ENCODE measurements at places on chromosomes 1 and 21.
A peak's percentile ranks its signal among the peaks of the same experiment; 100 is the strongest.

DNA sequence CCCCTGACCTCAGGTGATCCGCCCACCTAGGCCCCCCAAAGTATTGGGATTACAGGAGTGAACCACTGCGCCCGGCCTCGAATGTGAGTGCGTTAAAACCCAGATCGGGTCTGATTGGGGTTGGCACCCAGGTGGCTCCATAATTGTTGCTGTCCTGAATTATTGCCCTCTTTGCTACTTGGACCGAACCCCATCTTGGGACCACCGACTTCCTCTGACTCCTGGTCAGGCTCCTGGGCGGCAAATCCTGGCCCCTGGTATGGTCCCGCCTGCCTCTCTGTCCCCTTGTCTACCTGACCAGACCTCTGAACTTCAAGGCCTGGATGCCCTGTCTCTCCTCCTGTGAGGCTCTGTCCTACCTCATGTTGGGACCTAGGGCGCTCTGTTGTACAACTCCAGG lies 32.8 kb downstream of the L1TD1 start:
- no peak for DNase-seq

DNA sequence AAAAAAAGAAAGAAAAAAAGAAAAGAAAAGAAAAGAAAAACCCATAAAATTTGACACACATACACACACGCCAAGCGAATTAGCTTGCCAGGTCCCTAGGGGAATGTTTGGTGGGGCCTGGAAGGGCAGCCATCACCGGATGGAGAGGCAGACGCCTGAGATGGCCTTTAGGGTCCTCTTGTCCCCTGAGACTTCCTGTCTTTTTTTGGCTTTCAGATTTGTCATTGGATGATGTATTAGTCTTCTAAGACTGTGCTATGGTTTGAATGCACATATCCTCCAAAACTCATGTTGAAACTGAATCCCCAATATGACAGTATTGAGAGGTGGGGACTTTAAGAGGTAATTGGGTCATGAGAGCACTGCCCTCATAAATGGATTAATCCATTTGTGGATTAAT lies 211.8 kb downstream of the TOMM20 start:
- no peak for DNase-seq

GRCh38 chr1:182240085-182240484 lies 151.5 kb downstream of the GLUL start:
- no peak for DNase-seq

DNA sequence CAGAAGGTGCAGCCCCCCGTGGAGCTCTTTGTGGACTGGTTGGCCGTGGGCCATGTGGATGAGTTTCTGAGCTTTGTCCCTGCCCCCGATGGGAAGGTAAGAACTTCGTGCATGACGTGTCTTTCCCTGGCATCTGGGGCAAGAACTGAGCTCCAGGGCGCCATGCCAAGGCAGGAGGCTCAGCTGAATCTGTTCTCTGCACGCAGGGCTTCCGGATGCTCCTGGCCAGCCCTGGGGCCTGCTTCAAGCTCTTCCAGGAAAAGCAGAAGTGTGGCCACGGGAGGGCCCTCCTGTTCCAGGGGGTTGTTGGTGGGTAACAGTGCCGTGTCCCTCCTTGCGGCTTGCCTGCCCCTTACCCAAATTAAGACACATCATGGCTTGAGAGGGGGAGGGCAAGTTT lies 27.7 kb downstream of the PADI3 start:
- DNase-seq: peak; percentile 42

- no peak for DNase-seq
Observed at GRCh38 chr1:201403359-201403758, 4.2 kb upstream of the LAD1 start.

GRCh38 chr1:165641231-165641987 lies 10.4 kb downstream of the MGST3 start:
- no peak for DNase-seq

DNA sequence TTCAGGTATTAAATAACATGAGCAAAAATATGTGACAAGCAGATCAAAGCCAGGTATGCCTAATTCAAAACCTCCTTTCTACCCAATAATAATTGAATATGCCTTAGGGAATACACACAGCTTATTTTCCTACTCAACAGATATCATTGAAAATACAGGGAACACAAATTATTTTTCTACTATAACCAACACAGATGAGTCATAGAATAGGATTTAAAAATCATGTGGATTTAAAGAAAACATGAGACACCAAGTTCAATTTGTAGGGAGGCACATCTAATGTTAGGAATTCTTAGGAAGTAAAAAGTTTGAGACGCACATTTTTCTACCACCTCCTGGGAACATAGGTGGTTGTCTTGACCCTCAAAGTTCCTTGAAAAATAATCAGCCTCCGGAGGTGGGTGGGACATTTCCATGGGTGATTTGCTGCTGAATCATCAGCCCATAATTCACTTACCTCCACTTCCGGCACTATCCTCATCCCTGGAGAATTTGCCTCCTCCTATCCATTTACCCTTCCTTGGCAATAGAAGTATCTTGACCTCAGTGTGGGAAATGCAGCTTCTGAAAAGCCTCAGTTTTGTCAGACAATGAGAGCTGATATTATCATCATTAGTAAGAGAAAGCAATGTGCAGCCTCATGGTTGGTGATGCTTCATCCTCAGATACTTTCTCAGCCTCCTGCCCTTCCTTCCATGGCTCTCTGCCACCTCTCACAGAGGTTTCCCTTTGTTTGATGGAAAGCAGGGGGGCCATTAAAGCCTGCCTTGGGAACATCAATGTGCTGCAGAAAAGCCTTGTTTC lies 33.5 kb upstream of the RGS4 start:
- DNase-seq: no peak

DNA sequence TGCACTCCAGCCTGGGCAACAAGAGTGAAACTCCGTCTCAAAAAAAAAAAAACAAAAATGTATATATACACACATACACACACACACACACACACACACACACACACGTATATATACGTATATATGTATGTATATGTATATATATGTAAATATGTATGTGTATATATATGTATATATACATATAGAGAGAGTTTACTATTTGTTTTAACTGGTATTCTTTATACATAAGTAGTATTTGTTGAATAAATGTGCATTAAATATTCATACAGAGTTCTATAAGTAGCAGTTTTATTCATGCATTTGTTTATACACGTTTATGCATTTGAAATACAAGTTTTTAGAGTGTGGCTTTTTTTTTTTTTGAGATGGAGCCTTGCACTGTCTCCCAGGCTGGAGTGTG lies 113.6 kb downstream of the ZMYM4 start:
- DNase-seq: no peak

DNA sequence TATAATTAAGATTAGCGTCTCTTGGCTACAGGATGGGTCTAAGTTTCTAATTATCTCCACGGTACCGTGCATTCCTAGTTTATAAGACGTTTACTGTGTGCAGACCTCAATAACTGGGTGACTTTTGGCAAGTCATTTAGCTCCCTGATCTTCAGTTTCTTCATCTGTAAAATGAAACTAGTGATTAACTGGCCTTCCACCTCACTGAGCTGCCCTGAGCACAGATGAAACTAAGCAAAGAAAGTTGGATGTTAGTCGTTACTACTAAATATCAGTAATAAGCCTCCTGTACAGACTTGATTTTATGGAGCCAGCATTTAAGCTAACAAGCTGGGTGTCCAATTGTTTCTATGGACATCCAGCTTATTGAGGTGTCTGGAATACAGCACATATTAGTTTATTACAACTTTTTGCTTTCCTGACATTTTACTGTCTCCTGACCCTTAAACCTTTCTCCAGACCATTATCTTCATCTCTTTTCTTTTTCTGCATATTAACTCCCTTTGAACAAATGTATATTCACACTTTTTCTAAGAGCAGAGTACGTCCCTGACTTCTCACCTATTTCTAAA lies 1.1 kb downstream of the CR2 start:
- DNase-seq: no peak

DNA sequence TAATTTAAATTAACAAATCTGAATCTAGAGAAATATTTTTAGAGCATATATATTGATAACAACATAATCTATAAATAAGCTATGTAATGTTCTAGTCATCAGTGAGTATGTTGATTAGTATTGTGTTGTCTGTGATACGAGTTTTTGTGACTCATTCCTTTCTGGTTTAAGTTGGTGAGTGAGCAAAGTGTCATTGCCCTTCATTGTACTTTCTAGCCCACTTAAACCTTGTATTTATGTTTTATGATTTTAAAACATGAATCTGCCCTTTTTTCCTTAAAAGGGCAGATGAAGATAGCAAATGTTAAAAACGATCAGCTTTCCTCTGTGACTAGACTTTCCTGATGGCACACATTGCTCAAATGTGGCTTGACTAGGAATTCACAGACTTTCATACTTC lies 38.5 kb downstream of the MACO1 start:
- DNase-seq: no peak

DNA sequence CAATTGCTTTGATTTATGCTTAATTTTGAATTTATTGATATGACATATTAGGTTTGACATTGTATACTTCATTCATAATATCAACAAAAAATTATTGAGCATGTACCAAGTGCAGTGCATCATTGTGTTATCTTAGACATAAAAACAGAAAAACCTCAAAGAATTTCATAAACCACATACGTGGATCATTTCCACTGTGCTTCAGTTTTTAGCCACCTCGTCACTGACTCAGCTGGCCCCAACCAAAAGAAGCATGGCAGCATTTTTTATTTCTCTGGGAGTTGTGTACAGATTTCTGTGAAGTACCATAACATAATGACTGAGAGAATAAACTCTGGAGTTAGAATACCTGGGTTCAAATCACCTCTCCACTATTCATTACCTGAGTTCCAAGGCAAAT lies 95.6 kb upstream of the C1orf87 start:
- DNase-seq: no peak

- no peak for DNase-seq
Observed at GRCh38 chr1:54569339-54569738, 21.3 kb downstream of the ACOT11 start.

- peak; percentile 67 for DNase-seq
Observed at GRCh38 chr1:180027949-180028445, 73.4 kb downstream of the CEP350 start.

DNA sequence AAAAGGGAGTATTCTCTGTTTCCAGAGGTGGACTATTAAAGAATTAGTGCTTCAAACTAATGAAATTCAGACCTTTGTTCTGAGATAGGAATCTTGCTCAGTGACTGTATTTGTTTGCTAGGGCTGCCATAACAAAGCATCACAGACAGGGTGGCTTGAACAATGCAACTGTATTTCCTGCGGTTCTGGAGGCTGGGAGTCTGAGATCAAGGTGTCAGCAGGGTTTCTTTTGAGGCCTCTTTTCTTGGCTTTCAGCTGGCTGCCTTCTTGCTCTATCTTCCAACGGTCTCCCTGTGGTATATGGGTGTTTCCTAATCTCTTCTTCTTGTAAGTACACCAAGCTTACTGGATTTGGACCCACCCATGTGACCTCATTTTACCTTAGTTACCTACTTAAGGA lies 264.6 kb upstream of the PROX1 start:
- DNase-seq: no peak

- no peak for DNase-seq
Observed at GRCh38 chr1:215290018-215290417, 207.5 kb downstream of the KCNK2 start.

- DNase-seq: no peak
Observed at GRCh38 chr21:32768530-32768929, 3.0 kb downstream of the PAXBP1 start.

DNA sequence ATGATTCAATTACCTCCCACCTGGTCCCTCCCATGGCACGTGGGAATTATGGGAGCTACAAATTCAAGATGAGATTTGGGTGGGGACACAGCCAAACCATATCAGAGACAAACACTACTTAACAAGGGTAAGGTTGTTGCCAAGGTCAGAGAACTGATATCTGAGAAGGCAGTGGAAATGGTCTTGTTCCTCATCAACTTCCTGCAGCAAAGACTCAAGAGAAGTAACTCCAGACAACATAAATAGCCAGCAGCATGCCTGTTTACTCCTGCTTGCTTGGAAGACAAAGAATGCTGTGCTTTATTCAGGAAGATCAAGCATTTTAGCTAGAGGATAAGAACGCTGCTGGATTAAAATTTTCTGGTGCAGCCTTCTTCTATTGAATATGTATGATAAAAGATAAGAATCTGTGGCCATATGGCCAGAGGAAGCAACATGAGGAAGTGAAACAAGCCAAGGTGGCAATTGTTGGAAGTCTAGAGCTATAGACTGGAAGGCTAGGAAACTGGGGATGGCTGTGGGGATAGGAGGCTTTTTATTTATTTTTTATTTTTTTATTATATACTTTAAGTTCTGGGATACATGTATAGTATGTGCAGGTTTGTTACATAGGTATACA lies 36.4 kb downstream of the DDAH1 start:
- DNase-seq: peak; percentile 55

- DNase-seq: peak; percentile 94
Observed at GRCh38 chr1:161499099-161500039, 5.9 kb upstream of the FCGR2A start.

- no peak for DNase-seq
Observed at GRCh38 chr1:42449256-42449655, 6.6 kb downstream of the ZMYND12 start.

DNA sequence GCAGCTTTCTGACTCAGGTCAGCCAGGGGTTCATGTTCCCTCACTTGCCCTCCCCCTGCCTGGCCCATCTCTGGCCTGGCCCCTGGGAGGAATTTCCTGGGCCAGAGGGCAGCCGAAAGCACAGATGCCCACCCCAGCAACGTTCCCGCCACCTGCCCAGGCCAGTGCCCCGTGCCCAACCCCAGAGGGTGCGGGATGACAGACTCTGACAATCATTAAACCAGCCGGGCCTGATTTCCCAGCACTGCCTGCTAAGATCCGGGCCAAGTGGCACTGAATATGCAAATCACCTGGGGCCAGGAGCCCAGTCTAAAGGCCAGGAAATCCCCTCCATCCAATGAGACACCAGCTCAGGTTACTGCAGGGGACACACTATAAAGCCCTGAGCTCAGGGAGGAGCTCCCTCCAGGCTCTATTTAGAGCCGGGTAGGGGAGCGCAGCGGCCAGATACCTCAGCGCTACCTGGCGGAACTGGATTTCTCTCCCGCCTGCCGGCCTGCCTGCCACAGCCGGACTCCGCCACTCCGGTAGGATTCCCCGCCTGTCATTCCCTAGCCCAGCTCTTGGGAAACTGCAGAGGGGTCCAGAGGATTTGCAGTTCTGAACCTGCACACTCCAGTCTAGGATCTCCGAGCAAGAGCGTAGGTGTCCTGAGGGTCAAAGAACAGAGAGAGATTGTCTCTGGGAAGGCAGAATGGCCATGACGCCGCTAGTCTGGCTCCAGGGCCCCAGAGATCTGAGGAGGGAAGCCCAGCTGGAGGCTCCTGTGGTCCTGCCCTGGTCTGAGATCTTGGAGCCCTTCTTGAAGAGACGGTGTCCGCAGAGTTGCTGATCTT lies at the start of gene ELF3:
Gene ELF3 (plus strand): TSS at position 408 of the 836 bp plus-strand sequence. CDS start 550 bp downstream, outside the sequence.
- no peak for DNase-seq

Data from suppressor macrophage treated with lipopolysaccharide for 1 hour (primary cell).